ENCODE measurements at places on chromosomes 7 and 10.

DNA sequence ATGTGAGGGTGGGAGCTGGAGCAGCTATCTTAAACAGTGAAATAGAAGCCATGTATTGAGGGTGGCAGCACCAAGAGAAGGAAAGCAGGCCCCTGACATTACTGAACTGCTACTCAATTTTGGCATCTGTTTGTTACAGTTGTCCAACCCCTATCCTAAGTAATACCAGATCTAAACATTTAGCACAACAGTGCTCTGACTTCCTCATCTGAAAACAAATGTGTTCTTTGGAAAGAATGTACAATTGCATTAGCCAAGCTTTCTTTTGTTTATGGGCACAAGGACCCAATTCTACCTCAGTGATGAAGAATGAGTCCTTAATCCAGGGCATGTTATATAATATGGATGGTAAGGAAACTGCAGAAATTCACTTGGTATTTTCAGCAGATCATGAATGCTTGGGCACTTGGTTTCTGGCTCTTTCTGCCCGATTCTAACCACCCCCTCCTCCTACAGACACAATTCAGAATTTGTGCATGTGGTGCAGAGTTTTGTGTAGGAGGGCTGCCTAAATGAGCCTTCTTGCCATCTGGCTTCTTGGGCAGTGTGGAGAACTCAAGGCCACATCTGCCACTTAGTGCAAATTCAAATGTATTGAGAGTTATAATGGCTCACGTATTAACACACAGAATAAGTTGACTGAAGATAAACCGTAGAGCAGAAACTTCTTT, 36.9 kb upstream of the KMT2E start:
- no peak for DNase-seq

DNA sequence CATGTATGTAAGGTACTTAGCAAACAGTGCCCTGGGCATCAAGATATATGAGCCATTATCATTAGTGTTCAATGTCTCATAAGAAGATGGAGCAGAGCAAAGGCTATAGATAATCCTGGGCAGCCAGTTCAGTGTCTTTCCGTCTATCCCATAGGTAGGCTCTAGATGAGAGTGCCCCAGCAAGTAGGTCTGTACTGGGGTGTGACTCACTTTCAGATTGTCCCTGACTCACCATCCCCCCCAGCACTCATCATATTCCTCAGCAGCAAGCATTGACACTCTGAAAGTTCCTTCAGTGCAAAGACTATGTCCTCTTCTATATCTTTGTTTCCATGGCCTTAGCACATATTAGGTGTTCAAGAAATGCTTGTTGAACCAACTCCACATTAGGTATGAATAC, 20.0 kb upstream of the FAM204A start:
- no peak for DNase-seq

DNA sequence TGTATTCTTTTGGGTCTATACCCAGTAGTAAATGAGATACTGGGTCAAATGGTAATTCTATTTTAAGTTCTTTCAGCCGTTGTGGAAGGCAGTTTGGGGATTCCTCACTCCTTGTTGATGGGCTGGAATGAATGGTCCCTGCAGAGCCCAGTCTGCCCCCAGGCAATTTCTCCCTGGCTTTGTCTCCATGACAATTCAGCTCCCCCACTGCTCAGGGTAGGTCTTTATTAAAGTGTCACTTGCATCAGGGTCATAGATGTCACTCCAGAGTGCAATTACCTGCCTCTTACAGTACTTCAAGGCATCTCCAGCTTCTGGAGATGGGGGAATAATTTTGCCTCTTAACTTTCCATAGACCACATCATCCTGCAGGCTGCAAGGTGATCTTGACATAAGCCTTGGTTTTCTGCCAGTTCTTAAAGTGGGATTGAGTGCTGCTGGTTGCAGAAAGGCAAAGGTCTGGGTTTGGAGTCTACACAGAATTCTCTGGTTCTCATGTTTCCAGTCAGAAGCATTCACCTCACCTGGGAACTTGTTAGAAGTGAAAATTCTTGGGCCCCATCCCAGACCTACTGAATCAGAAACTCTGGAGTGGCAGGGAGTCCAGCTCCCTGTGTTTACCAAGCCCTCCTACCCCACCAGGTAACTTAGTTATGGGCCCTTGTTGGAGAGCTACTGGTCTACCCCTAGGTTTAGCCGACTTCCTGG, 442.4 kb downstream of the GALNT17 start:
- DNase-seq, result no peak

DNA sequence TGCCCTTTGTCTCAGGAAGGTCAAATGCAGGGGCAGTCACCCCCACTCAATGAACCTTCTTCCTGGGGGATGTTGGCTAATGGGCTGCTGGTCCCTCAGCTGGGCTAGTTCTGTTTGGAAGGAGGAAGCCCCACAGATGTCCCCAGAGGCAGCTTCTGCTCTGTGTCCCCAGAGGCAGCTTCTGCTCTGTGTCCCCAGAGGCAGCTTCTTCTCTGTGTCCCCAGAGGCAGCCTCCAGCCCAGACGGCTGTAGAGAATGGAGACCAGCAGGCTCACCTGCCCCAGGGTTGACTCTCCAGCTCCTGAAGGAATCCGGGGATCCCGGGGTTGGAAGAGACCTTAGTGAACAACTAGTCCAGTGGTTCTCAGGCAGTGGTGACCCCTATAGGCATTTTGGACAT, 62.5 kb upstream of the LEP start:
- DNase-seq, result peak; percentile 36

- no peak for DNase-seq
Measured at GRCh38 chr7:145216866-145217265, 381.0 kb upstream of the TPK1 start.

- DNase-seq, result no peak
Measured at GRCh38 chr10:47056247-47056510, 145.0 kb downstream of the PTPN20 start.

DNA sequence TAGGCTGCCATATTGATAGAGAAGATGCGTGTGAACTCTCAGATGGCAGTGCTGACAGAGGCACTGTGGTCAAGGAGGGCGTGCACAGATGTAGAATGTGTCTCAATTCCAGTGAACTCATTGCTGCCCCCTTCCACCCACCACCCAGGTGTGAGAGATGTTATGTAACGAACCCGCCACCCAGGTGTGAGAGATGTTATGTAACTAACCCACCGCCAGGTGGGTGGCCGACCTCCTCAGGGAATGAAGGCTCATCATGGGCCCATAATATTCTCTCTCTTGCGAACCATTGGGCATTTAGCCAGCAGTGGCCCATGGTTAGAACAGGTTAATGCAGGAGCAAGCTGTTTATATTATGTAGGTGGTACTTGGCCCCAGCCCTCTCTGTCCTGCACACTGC, 140.4 kb upstream of the MTPN start:
- DNase-seq, result no peak

GRCh38 chr10:54607983-54608382, 193.0 kb downstream of the PCDH15 start:
- DNase-seq, result no peak

DNA sequence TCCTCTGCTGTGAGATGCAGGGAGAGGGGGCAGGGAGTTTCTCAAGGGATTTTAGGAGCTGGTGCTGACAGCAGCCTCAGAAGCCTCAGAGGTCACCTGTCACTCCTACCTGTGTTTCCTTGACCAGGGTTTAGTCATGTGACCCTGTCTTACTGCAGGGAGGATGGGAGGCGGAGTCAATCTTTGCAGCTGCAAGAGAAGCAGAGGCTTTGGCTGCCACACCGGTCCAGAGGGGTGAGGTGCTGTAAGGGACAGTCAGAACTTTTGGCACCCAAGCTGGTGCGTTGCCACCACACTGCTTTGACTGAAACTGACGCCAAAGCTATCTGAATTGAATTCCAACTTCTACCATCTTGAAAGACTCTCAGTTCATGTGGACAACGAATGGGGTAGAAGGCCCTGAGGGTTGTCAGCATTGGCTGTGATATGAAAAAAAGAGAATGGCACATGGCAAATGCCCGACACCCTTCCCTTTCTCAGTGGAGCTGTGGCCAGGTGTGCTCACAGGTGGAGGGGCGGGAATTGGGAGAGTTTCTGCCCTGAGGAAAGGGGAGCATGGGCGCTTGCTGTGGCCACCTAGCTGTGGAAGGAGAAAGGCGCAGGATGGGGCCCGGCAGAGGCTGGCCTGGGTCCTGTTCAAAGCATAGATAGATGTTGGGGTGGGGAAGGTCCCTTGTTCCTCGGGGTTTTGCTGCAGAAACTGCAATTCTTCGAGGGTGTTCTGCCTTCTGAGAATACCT, 69.3 kb downstream of the ARHGAP22 start:
- DNase-seq, result no peak

GRCh38 chr7:139598642-139599041, 75.2 kb downstream of the CLEC2L start:
- no peak for DNase-seq

DNA sequence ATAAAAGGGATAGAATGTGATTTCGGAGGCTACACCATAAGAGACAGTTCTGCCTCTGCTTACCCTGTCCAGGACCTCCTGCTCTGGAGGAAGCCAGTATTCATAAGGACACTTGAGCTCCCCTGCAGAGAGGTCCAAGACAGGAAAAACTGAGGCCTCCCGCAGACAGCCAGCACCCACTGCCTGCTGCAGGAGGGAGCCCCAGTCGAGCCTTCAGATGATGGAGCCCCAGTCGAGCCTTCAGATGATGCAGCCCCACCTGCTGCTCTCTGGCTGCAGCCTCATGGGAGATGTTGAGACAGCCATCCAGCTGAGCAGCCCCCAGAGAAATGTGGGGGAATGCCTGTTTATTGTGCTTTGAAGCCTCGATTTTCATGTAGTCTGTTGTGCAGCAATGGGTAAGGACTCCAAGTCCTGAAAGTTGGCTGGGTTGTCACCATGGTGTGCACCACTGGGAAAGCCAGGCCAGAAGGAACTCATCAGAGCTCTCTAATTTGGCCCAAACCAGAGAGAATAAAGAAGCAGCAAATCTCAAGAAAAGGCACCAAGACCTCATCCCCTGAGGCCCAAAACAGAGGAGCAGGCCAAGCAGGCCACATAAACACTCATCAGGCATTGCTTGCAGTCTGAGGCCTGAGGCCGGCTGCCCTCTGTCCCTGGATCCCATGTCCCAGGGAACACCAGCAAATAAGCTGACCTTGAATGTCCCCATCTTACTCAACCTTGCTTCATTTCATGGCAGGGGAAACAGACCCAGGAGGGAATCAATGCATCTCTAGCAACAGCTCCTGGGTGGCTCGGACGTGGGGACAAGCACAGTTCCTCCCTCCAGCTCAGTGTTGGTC, 30.9 kb downstream of the CALML5 start:
- no peak for DNase-seq

- no peak for DNase-seq
Measured at GRCh38 chr7:128832880-128833147, 2.6 kb downstream of the FLNC start.

DNA sequence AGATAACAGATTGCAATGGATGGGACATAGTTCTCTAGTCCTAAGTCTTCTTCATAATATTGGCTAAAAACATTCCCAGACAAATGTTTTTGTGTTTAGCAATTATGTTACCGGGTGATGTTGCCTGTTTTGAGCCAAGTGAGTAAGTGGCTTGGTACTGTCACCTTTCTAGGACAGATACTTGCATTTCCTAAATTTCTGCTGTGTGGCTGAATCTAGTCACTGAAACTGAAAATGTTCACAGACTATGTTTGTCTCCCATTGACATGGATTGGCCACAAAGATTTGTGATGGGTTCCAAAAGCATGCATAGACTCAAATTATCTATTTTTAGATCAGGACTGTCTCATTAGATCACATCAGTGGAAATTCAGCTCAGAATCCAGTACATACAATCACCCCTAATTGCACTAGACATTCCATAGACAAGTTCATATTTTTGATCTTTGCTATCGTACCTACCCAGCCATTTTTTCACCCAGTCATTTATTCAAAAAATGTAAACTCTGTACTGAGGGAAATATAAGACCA, 1222.1 kb upstream of the AUTS2 start:
- DNase-seq, result no peak

DNA sequence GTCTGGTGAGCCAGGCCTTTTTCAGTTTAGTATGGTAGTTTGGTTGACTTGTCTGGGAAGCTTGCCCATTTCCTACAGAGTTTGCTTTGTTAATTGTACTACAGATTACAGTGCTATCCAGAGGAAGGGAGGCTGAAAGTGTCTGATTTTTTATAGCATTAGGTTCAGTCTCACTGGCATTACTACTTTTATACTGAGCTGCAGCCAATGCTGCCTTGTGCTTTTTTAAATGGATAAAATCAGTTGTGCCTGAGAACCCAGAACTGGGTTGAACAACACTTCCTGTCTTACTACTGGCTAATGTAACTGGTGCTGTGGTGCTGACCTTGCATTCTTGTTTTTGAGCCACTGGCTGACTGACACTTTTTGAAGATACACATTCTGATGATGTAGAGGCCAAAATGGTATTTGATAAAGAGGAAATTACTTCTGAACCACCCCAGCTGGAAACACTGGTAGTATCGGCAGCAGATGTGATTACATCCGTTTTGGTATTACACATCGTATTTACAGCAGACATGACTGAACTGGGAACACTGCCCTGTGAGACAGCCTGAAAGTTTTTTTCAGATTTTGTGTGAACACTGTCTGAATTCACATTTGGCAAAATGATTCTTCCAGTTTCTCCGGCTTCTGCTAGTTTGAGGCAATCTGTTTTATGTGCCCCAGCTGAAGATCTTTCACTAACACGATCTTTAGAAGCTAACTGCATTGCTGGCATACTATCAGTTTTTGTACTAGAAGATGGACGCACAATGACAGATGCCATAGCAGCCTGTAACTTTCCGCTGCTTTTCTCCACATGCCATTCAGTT, 74.1 kb downstream of the NRBF2 start:
- DNase-seq, result no peak
